ENCODE measurements at places on chromosomes 3 and 15. TPM values are rescaled to one million over a fixed set of nuclear protein-coding genes. Genes with fewer than 3 reads are reported as not detected.

DNA sequence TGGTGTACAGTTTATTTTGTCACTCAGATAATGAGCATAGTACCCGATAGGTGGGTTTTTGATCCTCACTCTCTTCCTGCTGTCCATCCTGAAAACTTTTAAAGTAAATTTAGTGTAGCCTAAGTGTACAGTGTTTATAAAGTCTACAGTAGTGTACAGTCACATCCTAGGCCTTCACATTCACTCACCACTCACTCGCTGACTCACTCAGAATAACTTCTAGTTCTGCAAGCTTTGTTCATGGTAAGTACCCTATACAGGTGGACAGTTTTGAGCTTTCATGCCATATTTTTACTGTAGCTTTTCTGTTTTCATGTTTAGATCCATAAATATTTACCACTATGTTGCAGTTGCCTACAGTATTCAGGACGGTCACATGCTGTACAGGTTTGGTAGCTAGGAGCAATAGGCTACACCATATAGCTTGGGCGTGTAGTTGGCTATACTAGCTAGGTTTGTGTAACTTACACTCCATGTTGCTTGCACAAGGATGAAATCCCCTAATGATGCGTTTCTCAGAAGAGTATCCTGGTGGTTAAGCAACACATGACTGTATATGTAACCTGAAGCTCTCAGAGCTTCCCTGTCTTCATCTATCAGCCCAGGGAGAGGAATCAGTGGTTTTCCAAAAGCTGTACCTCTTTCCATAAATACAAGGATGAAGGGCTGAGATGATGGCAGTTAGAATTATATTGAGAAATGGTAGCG is 87.6 kb upstream of the SLC25A26 start:
- DNase-seq, result peak; percentile 58

DNA sequence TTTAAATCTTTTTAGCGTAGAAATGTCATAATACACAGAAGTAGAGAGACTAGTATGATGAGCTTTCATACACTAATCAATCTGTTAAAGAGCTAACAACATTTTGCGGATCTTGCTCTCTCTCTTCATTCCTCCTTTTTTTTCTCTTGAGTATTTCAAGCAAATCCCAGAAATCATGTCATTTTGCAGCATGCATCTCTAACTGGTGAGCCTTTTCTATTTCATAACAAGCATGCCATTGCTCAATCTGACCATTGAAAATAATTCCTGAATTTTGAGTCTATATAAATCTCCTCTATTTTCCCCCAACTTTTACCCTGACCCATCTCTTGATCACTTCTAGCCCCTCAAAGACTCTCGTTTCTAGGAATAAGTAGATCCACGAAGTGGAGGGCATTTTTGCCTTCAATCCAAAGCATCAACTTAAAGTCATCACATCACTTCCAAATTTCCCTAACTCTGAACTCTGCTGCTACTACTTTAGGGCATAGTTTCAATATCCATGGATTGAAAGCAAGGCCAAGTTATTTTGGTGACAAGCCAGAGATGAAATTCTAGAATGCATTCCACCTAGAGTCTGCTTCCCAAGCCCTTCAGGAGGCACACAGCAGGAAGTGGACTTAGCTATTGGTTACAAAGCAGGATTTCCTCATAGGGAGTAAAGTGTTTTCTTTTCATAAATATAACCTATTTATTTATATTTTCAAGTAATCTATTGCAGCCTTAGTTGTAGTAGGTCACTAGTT is 253.5 kb upstream of the ZPLD1 start:
- peak; percentile 86 for DNase-seq

GRCh38 chr3:126103121-126104027 is 19.4 kb upstream of the SLC41A3 start:
- no peak for DNase-seq

DNA sequence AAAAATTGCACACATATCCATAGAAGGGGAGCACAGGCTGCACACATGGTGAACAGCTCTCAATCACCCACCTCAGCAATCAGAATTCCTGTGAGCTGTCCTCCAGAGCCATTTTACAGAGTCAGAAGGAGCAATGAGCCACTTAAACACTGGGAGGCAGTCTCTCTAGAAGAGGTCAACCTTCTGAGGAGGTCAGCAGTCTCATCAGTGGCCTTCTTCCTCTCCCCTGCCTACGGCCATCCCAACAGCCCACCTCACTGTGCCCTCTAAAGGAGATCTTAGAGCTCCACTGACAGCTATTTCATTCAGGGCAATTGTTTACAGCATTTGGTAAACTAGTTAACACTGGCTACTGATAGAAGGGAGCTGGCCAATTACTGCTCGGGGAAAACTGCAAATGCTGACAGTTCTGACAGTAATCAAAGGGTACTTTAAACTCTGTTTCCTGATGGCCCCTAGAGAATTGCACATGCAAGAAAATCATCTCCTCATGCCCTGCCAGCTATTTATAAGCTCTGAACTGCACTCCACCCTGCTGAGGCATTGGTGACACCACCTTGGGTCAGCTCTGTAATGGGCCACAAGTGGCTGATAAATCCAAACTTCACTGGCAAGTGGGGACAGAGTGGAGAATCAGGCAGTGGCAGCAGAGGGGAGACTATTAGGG is 42.1 kb upstream of the TSPAN3 start:
- DNase-seq, result no peak

DNA sequence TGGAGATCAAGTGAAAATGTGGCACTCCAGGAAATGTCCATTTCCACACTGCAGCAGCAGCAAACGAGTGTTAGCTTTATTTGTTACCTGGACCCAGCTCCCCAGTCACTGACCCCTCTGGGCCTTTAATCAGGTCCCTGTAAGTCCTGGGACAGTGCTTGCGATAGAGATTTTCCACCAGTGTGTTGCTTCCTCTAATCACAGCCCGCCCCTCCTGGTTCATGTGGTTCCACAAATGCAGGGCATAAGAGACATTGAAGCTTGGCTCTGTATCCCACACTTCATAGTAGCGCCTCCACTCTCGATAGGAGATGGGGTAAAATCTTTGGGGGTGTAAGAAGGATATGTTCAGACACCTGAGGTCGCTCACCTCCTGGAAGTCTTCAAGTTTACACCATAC is 8.0 kb downstream of the A4GNT start:
- no peak for DNase-seq

The BNIP2 gene
- 82.9 TPM for total RNA-seq

The SH3GL3 gene
- under 0.01 TPM for total RNA-seq

DNA sequence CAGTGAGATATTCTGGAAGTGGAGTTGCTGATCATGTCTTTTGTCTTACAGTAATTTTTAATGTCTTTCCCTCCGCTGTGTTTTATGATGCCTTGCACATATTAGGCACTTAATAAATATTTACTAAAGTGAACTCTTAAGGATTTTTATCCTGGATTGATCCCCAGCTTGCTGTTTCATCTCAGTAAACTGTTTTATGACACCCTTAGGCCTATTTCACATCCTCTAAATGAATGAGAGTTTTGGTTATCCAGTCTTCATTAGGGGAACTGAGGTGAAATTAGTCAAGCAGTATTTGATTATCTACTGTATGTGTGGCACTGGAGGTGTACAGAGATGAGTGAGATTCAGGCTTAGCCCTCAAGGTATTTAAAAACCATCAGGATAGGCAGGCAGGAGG is 19.8 kb downstream of the CHCHD6 start:
- DNase-seq, result no peak

DNA sequence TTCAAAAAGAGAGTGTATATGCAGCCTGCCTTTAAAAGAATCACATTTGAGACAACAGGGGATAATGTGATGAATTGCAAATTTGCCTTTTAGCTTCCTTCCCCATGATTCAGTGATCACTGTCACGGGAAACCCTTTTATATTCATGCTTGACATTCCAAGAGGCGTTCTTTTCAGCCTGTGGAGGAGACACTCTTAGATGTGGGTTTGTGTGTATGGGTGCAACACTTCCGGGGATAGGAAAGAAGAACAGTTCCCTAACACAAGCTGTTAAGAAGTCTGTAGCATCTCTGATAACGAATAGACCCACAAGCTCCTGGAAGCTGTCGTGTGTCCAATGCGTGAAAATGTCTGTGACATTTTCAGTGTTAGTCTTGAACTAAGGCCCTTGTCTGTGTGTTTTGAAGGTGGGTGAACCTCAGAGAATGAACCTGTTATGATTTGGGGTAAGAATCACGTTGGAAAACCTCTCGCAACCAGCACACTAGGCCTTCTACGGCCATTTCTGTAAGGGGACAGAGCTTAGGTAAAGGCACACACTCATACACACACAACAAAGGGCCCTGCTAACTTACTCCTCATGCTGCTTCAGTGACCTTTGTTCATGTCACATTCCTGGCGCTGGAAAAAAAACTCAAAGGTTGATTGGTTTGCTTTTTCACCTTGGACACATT is 229.2 kb upstream of the ST8SIA2 start:
- DNase-seq, result peak; percentile 90

The DAZL gene
- not detected for total RNA-seq

DNA sequence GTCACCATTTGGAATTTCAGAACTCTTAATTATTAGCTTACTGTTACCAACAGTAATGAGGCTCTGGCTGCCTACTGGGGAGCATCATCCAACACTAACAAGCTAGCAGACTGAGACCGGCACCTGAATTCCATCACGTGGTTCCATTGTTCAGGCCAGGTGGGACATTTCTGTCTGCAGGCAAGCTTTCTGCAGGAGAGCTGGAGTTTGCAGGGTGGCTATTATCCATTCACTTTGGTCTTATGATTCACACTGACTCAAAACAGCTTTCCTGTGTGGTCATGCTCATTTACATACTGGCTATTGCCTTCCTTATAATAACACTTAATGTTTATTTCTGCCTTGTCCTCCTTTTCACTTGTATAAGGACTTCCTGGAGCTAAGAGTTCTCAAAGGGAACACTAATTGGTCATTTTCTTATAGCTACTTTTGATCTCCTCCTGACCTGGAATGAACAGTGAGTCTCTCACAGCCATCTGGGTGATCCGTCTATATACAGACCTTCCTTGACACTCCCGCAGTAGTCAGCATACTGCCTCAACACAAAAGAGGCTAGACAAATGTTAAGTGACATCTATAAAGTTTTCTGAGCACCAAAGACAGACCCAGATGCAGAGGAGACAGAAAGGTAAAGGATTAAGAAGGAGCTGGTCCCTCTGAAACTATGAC is 695.4 kb downstream of the FHIT start:
- peak; percentile 88 for DNase-seq

The RPL32 gene
- total RNA-seq, result 1,244 TPM

DNA sequence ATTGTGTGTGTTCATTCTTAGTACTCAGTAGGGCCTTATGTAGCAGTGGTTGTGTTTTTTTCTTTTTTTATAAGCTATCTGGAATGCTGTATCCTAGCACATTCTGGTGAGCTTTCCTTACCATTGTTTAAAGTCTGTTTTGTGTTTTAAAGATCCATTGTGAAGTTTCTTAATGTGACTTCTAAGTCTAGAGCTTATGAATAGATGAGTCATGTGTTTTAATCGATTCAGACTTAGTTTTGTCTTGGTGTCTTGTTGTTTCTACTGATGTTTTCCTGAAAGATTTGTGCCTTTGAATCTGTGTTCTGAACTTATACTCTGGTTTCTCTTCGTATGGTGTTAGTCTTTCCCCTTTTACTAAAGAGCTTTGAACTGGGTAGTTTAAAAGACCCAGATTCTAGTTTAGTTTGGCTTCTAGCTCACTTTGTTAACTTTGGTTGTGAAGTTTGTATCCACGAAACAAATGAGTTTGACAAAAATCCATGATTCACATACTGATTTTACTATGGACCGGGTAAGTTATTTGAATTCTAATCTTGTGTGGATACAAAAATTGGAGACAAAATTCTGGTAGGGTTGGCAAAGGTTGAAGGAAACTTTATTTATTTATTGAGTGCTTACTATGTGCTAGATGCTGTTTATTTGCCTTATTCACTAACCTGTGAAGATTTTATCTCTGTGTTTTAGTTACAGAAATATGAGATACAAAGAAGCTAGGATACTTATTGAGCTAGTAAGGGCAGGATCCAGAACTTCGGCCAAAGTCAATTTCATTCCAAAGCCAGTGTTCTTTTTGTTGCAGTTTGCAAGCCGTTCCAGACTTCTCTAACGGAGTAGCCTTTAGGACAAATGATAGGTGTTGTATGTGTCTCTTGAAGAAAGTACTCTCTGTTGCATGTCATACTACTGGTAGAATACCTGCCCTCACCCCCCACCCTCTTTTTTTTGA is 24.8 kb downstream of the AKAP13 start:
- DNase-seq, result peak; percentile 73

The DISP2 gene
- total RNA-seq, result 0.26 TPM

DNA sequence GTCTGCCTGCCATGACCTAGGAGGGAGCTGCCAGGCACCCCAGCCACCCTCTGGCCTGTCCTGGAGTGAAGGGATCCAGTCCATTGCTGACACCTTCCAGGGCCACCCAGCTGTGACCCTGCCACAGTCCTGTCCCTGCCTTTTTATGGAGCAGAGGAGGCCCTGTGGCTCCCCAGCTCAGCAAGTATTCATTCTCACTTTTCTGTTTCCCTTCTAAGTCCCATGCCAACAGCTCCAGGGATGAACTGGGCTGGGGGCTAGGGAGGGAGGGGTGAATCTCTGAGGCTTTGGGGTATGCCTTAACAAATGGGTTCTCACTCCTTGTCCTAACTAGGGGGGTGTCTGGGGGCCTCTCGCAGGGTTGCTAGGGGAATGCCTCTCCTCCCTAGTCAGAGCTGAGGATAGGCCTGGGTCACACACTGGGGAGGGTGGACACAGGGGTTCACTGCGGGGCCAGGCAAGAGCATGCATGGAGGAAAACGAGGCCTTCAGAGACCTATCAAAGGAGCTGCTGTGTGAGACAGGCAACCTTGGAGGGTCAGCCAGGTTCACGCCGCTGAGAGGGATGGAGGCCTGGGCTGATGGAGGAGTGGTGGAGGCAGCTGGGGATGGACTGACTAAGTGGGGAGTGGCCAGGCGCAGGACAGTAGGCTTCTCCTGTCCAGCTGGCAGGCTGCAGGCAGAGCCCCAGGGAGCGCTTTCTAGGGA is 31.8 kb downstream of the EPHB3 start:
- DNase-seq, result no peak

The GOLGA8S gene
- under 0.01 TPM for total RNA-seq

- DNase-seq, result peak; percentile 73
Measured at GRCh38 chr3:178203650-178204049, 332.6 kb upstream of the KCNMB2 start.

DNA sequence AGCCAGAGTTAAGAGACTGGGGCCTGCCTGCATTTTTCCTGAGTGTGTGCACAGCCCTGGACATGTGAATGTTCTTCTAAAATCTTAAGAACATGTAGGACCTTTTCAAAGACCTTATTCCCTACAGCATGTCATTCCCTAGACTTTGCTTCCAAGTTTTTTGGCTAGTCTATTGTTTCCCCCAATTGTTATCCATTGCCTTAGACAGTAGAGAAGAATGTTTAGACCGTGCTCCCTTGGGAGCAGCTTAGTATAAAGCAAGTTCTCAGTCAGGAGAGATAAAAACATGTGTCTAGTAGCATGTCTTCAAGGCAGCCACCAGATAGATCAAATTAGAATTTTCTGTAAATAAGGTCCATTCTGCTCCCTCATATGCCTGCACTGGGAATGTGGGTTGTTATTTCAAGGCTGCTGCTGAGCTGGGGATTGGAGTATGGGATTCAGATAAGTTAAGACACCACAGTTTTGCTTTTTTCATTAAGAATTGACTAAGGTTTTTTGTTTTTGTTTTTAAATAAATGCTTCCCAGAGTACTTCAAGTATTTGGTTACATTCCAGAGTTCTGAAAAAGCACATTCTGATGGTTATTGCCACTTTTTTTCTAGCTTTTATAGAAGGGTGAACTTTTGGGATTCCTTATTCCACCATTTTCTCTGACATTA is 246.7 kb downstream of the RORA start:
- DNase-seq, result no peak

- peak; percentile 90 for DNase-seq
Measured at GRCh38 chr15:67690936-67691335, 134.4 kb upstream of the SKOR1 start.

The SEMA5B gene
- total RNA-seq, result not detected

- no peak for DNase-seq
Measured at GRCh38 chr3:113629584-113630421, 66.6 kb downstream of the USF3 start.

Measured in fibroblast of lung (primary cell).